Vein endothelial cell (primary cell): ENCODE measurements at places on chromosomes 5 and 9. TPM values are rescaled to one million over a fixed set of nuclear protein-coding genes. Genes with fewer than 3 reads are reported as not detected.

CNTLN gene
- 8.2 and 11.2 TPM in 2 replicates for total RNA-seq

KLHL9 gene
- 34.0 and 41.5 TPM in 2 replicates for total RNA-seq

KIF20A gene
- 33.6 and 61.7 TPM in 2 replicates for total RNA-seq

HNRNPAB gene
- total RNA-seq: 124 and 141 TPM in 2 replicates

ARL14EPL gene
- total RNA-seq: 0.33 and 0.67 TPM in 2 replicates

CTXN3 gene
- not detected in 2 replicates for total RNA-seq

GFPT2 gene
- total RNA-seq: 0.86 and 0.98 TPM in 2 replicates

TTC39B gene
- 4.3 and 4.9 TPM in 2 replicates for total RNA-seq

IFNA17 gene
- not detected in 2 replicates for total RNA-seq

OMD gene
- under 0.01 TPM in 1 of 2 replicates, not detected in the other for total RNA-seq
